ENCODE measurements at places on chromosomes 1 and 21. TPM values are rescaled to one million over a fixed set of nuclear protein-coding genes. Genes with fewer than 3 reads are reported as not detected.

Gene CZIB
- 49.4 TPM for total RNA-seq

Gene SELP
- total RNA-seq = 14.2 TPM

Gene FMO2
- total RNA-seq = 41.0 TPM

Gene CD34
- total RNA-seq = 58.1 TPM

Gene MPL
- total RNA-seq = not detected

Gene PRDX6
- total RNA-seq = 168 TPM

GRCh38 chr21:32940079-32941014, 85.4 kb upstream of the OLIG2 start:
- no peak for DNase-seq

GRCh38 chr1:85846706-85847105, 138.5 kb upstream of the ZNHIT6 start:
- no peak for DNase-seq

DNA sequence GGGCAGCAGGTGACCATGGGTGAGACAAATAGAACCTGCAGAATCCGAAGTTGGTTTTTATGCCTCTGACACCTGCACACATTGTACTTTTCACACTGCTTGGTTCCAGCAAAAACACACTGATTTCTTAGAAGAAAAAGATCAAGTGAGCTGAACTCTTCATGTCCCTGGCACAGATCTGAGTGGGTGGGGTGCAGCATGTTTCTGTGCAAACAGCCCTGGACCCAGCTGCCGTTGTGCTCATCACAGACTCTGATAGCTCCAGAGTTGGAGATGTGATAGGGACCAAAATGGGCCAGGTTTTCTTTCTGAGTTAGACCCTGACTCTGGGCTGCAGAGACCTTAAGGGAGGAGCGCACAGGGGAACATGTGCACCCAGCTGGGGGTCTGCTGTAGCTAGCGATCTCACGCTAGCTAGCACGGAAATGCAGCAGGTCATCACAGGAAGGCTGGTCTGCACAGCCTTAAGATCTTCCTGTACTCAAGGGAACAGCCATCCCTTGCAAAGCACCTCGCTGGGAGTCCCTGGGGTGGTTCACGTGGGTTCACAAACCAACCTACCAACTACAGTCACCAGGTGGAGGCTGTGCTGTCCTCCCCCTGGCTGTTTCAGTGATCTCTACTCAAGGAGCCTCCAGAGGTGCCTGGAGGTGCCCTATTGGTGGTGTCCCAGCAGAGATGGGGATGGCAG, 291.1 kb downstream of the PTPRU start:
- no peak for DNase-seq

DNA sequence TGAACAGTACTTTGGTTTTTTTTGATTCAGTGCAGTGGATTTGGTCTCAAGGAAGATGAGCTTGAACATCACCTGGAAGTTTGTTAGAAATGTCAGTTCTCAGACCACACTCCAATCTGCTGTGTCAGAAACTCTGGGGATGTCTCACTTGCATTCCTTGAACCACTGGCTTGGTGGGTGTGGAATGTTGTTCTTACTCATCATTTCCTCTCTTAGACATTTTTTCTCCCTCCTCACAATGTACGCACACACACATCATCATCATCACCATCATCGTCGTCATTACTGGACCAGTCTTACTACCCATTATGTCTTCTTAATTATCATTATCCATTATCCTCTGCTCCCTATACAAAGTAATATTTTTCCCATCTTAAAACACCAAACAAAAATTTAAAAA, 91.9 kb upstream of the KCNK2 start:
- no peak for DNase-seq

DNA sequence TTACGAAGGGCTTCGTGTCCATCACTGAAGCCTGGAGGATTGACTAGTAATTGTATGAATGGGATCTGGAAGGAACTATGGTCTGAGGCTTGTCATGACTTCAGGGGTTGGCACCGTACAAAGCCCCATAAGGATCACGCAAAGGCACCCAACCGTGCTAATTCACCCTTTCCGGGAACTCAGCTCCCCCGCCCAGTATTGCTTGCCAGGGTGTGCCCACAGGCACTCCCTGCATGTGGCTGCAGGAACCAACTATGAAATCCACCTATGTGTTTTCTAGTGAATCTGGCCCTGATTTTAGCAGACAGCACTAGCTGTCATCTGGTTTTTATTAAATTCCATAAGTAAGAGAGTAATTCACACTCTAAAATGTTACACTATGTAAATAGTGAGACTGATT, 139.2 kb downstream of the TM2D1 start:
- DNase-seq = no peak

DNA sequence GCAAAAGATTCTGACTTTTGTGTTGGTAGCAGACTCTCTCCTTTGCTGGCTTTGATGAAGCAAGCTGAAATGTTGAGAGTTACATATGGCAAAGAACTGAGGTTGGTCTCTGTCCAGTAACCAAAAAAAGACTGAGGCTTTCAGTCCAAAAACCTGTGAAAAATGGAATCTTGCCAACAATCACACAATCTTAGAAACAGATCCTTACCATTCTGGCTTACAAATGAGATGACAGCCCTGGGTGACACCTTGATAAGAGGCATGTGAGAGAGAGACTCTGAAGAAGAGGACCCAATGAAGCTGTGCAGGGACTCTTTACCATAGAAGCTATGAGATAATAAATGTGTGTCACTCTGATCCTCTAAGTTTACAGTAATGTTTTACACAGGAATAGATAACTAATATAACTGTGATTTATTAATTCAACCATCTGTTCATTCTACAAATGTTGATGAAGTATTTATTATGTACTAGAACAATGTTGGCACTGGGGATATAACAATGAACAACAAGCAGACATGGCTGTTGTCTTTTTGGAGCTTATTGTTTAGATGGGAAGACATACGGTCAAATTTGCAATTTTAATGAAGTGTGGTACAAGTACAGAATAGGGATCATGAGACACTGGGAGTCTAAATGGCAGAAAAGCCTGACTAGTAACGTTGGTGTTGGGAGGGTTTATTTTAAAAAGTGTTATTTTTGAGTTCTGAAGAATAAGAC, 251.0 kb downstream of the OLFM3 start:
- DNase-seq = no peak

- no peak for DNase-seq
Observed at GRCh38 chr1:228513236-228513900, 26.2 kb downstream of the RNF187 start.

- no peak for DNase-seq
Observed at GRCh38 chr1:189662190-189662589, 815.5 kb downstream of the BRINP3 start.

DNA sequence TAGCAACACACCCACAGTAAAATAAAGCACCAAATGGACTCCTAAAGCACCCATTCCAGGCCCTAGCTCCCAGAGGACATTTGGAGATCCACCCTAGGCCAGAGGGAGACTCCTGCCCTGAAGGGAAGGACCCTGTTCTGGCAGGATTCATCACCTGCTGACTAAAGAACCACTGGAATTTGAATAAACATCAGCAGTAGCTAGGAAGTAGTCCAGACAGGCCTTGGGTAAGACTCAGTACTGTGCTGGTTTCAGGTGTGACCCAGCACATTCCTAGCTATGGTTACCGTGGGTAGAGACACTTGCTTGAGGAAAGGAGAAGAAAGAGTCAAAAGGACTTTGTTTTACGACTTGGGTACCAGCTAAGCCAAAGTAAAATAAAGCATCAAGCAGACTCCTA, 92.7 kb upstream of the LRRC7 start:
- no peak for DNase-seq

DNA sequence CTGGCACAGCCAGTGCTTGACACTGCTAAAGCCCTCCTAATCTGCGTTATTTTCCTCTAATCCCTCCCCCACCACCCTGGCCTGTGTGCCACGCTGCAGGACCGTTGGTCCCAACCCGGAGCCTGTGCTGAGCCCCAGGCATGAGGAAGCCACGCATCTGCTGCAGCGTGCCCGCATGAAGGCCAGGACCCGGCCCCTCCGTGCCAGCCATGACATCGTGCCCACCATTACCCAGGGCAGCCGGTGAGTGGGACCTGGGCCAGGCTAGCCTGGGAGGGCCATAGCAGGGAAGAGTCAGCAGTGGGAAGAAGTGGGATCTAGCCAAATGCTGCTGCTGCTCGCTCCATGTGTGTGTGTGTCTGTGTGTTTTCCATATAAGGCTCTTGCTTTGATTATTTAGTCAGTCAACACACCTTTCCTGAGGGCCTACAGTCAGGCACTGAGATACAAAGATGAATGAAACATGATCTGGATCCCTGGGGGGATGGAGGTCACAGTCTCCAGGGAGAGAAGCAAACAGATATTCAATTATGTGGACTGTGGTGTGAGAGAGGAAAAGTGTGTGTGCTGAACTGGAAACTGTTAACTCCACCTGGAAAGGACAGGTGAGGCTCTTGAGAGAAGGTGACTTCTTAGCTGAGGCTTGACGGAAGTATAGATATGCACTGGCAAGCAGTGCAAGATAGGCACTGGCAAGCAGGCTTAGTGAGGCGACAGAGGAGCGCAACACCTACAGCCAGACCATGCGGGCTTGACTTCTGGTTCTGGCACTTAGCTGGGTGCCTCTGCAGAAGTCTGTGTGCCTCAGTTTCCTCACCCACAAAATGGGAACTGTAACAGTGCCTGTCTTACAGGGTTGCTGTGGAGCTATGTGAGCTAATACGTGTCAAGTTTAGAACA, 15.9 kb downstream of the KIAA1614 start:
- DNase-seq = no peak

- DNase-seq = no peak
Observed at GRCh38 chr1:219109424-219110018, 64.2 kb upstream of the LYPLAL1 start.

GRCh38 chr1:1001057-1001783, 1.3 kb upstream of the HES4 start:
- no peak for DNase-seq

DNA sequence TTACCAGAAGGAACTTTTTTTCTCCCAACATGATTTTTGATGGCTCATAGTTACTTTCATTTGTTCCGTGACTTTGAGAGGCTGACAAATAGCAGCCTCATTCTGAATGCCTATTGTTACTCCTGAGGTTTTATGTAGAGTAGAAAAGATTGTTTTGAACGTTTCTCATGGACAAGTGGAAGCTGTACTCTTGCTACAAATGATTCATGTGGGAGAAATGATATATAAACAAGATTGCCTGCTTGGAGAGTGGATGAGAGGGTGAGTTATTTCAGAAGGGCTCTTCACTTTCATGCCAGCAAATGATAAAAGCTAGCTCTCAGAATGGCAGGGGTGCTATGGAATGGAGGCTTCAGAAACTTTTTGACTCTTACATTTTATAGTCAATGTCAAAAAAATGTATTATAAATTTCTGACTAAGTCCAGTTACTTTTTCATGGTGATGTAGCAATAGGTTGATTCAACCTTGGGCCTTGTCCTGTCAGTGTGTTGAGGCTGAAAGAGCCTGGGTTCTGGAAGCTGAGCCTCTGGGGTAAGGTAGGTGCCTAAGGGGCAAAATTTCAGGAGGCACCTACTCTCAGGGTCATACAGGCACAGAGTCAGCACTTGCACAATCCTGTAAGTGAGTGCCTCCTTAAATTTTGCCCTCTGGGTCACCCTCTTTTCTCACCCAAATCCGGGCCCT, 19.4 kb downstream of the JUN start:
- no peak for DNase-seq

- DNase-seq = no peak
Observed at GRCh38 chr1:234645964-234646363, 36.0 kb upstream of the IRF2BP2 start.

- DNase-seq = peak; percentile 90
Observed at GRCh38 chr1:227885648-227886502, 61.9 kb downstream of the WNT9A start.

DNA sequence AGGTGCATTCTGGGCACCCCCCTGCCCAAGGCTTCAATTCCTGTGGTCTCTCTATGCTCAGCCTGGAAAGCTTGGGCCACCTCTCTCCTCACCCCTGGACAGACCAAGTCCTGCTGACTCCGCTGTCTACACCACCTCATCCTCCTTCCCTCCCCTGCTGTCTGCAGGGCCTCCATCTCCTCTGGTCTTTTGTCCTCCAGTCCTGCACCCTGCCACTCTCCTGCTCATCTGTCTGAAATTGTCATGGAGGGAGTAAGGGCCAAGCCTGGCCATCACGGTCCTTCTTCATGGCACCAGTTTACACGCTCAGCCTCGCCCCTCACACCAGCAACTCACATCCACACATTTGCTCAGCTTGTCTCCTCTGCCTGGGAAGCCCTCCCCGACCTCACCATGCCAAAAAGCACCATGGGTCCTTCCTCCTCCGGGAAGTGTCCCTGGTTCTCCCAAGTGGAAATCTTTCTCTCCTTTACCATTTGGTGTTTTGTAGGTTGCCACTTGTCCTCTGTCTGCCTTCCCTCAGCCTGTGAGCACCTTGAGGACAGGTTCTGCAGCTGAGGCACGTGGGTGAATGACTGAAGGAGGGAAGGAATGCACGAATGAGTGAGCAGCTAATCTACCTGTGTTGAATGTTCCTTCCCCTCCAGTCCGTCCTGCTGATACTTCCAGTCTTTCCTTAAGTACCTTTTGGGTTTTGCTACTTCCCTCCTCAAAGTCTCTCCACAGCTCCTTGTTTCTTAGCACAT, 2.1 kb upstream of the SLC2A1 start:
- no peak for DNase-seq

DNA sequence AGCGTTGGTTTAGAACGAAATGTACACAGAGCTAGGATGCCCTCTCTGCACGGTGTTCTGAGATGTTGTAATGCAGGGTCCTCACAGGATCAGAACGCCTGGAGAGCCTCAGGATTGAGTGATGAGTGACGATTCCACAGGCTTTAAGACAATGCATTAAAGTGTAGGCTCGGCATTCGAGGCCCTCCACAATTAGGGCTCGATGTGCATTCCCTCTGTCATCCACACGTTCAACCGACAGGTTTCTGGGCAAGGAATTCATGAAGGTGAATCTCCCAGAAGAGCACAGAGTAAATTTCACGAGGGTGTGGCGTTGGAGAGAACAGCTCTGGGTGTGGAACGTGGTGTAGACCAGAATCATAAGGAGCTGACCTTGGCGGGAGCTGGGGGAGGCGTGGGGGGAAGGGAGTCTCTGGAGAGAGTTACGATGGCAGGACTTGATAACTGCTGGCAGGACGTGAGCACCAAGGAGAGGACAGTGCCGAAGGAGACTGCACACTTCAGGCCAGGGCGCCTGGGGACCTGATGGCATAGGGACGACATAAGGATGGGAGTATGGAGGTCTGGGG, 51.0 kb upstream of the EFHD2 start:
- no peak for DNase-seq

GRCh38 chr1:233459968-233460367, 132.4 kb downstream of the MAP3K21 start:
- DNase-seq = no peak

DNA sequence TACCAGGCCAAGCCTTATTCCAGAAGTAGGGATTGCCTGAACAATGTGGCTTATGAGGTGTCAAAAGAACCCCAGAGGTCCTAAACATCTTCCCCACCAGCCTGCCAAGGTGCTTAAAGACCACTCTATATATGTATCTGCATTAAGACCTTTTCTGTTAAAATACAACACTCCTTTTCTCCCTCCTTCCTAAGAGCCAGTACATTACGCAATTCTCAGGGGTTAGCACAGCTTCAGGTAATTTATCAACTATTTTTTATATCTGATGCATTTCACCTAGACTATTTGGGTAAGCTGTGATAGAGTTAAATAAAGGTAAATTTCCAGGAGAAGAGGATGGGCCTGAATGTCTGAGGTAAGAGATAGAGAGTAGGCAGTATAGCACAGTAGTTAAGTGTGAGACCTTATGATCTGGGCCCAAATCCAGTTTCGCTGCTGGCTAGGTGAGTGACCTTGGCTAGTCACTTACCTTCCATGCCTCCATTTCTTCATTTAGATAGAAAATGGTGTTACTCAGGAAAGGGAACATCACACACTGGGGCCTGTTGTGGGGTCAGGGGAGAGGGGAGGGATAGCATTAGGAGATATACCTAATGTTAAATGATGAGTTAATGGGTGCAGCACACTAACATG, 5.1 kb upstream of the CCN1 start:
- DNase-seq = no peak
